H7 (cell line): ENCODE measurements at places on chromosomes 2 and 18.

GRCh38 chr2:29061616-29062015 is 12.7 kb downstream of the PCARE start:
- DNase-seq: no peak

GRCh38 chr18:79108549-79109215 is 39.5 kb downstream of the ATP9B start:
- no peak for DNase-seq

- DNase-seq: no peak
These were observed 37.5 kb upstream of the DLX1 start for GRCh38 chr2:172047566-172048507.

- no peak for DNase-seq
These were observed 15.1 kb upstream of the RTTN start for GRCh38 chr18:70220628-70221027.
